Activated CD4-positive, alpha-beta T cell treated with anti-CD3 and anti-CD28 coated beads, Interleukin-2, amount 50 U/mL, for 1 hour (primary cell): ENCODE measurements at places on chromosomes 3 and 15.
A peak's percentile ranks its signal among the peaks of the same experiment; 100 is the strongest.

- peak; percentile 56 for DNase-seq
These were observed 564.0 kb upstream of the TGFBR2 start for GRCh38 chr3:30042274-30042859.

GRCh38 chr3:45642731-45643152, 46.5 kb upstream of the SACM1L start:
- DNase-seq: no peak

DNA sequence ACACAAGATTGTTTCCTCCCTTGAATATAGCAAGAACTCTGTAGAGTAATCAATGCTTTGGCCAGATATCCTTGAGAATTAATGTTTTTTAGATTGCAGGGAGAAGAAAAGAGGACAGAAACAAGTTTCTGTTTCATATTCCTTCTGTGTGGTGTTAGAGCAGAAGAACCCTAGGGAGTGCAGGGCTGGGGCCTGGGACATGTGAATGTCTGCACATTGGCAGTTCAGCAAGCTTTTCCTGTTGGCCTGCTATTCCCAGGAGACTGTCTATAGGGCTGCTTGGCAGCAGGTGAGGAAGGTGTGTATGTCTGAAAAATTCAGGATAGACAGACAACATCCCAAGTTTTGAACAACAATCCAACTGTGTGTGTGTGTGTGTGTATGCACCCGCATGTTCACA, 13.6 kb upstream of the CNBP start:
- DNase-seq: no peak

- DNase-seq: no peak
These were observed 262.9 kb downstream of the EPHB1 start for GRCh38 chr3:135057996-135058395.

DNA sequence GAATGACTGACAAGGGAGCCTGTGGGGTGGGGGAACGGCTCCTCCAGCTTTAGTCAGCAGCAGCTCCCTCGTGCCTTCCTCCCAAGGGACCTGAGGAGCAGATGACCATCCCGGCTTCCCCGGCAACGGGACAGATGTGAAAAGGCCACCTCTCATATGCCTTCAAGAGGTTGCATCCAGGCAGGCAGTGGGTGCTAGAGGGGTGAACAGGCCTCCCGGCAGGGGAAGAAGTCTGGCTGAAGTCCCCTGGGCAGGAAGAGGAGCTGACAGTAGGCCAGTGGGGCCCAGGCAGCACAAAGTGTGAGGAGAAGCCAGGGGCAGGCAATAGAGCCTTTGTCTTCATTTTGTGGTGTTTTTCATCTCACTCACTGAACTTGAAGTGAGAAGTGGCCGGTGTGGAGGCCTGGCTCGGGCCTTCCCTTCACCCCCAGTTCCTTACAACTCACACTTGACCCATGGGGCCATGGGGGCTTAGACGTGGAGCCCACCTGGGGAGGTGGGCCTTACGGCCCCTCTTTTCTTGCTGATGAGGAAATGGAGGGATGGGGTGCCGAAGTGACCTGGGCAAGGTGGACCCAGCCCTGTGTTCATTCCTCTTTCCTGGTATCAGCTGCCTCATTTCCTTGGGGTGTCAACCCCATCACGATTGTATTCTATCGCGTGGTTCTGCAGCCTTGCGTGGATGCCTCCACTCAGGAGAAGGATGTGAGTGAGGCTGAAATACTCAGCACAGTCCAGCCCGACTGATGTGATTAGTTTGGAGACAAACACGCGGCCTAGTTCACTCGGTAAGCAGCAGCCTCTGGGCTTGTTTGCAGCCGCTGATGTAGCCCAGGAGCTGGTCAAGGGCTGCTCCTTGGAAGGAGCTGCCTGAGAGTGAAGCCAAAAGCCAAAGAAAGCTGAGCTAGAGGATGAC, 115.5 kb upstream of the ALDH1A3 start:
- DNase-seq: no peak

- no peak for DNase-seq
These were observed 114.5 kb downstream of the CD47 start for GRCh38 chr3:107976202-107976800.
